RKO (cell line): ENCODE measurements at places on chromosomes 4 and X.

- no peak for DNase-seq
Observed at GRCh38 chrX:11567528-11568220, 98.0 kb downstream of the ARHGAP6 start.

GRCh38 chrX:110318664-110318968 lies 731 bp upstream of the AMMECR1 start:
- peak; percentile 40 for DNase-seq

DNA sequence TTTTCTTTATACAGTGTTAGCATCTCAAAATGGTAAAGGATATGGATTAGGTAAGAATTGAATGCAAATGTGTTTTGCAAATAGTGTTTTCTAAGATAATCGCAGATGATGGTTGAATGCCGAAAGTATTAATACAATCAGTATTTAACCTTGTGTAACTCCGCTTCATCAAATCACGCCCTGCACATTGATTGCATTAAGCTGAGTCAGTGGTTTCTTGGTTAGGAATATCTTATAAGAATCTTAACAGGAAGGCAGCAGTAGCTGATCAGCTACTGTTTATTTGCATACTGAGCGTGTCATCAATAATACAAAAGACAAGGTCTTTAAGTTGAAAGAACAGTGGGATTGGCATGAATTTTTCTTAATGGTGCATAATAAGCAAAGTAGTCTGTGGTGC lies 545.4 kb downstream of the RPA4 start:
- no peak for DNase-seq

GRCh38 chrX:17744896-17745523 lies 7.7 kb downstream of the SCML1 start:
- peak; percentile 26 for DNase-seq

DNA sequence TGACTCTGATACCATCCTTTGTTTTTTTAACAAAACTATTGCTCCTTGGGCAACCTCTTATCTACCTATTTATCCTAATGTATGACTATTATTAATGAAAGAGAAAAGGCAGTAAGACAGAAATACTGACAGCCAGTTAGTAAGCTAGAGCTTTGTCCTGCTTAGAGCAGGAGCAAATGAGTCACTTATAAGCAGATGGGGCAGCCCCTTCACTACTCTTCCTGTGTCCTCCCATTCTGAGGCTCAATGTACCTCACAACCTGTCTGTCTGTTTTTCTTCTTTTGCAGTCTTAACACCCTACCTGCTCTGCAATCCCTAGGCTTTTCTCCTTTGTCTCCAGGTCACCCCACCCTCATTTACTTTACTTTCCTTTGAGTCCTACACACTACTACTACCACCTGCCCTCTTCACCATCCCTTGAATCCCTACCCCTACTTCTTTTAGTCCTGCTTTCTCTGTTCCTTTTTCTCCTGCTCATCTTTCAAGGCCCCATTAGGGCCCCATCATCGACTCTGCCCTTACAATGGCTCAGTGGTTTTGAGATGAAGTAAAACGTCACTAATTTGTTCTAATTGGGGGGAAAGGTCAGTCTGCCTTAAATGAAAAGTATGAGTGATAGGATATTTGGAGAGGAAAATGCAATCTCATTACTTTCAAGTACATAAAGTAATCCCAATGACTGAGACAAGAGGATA lies 294.3 kb downstream of the GUCY2F start:
- DNase-seq = peak; percentile 4

DNA sequence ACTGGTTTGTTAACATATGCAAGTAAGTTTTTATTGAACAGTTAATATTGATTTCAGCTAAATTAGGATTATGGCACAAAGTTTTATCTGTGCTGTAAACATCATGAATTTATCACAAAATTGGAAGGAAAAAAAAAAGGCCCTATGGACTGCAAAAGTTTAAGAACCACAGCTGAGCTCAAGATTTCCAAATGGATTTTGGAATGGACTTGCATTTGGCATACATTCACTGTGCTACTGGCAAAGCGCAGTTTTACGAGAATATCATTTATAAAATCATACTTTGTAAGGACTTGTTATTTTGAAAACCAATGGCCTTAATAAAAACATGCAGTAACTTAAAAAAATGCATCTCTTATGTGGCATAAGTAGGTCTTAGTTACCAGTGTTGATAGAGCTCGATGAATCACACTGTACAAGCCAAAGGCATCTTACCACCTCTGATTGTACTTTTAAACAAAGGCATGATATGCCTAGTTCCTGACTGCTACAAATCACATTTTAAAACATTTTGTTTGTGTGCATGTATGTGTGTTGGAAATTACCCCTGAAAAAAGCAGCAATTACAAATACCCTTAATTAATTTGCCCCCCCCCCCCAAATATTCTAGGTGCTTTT lies 58.6 kb downstream of the TAB3 start:
- DNase-seq = no peak

DNA sequence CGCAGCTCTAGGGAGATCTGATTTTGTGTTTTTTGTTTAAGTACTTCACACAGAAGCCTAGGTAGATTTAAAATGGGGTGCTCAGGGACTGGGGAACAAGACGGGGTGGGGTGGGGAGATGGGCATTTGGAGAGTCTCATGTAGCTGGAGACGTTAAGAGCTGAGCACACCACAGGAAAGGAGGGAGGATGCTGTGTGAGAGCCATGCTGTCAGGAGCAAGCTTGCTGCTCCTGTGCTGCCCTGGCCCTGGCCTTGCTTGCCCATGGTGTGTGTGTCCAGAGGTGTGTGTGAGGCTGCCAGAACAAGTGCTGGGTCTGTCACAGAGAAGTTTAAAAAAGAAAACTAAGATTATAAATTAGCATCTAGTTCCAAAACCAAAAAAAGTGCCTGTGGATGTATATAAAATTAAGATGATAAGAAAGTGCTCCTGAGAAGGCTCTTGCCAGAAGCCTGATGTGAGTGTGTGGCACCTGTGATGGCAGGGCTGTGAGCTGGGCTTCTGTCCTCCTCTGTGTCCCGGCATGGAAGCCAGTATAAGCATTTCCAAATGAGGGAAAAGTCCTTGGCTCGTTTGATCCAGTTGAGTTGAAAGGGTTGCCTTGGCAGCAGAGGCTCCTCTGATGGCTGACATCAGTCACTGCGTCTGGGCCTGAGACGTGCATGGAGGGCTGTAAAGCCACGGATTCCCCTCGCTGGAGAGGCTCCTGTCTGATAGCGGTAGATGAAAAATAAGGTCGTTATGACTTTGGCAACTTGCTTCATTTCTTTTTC lies 63.5 kb downstream of the NELFA start:
- DNase-seq = no peak

DNA sequence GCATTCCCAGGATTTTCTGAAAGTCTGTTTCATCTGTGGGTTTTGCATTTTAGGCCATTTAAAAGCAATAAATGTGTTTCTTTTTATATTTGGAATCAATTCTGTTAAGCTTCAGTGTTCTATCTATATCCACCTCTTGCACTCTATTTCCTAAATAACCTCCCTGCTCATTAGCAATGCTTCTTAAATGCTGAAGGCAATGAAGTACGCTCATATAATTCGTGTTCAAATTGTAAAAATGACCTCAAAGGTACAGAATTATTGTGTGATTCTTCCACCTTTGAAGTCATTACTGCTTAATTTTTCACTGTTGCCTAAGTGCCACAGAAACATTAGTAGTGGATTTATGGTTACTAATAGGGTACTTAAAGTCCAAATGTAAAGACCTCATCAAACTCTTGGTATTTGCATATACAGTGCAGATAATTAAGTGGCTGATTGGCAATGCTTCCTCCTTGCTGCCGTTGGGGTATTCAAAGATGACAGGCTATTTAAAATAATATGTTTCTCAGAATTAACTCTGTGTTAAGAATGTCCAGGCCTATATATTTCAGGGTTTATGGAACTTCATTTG lies 730.8 kb downstream of the TECRL start:
- DNase-seq = no peak

- DNase-seq = peak; percentile 78
Observed at GRCh38 chrX:38052096-38052495, 45.7 kb downstream of the SYTL5 start.

GRCh38 chr4:173420324-173420752 lies 21.4 kb upstream of the SCRG1 start:
- peak; percentile 60 for DNase-seq

DNA sequence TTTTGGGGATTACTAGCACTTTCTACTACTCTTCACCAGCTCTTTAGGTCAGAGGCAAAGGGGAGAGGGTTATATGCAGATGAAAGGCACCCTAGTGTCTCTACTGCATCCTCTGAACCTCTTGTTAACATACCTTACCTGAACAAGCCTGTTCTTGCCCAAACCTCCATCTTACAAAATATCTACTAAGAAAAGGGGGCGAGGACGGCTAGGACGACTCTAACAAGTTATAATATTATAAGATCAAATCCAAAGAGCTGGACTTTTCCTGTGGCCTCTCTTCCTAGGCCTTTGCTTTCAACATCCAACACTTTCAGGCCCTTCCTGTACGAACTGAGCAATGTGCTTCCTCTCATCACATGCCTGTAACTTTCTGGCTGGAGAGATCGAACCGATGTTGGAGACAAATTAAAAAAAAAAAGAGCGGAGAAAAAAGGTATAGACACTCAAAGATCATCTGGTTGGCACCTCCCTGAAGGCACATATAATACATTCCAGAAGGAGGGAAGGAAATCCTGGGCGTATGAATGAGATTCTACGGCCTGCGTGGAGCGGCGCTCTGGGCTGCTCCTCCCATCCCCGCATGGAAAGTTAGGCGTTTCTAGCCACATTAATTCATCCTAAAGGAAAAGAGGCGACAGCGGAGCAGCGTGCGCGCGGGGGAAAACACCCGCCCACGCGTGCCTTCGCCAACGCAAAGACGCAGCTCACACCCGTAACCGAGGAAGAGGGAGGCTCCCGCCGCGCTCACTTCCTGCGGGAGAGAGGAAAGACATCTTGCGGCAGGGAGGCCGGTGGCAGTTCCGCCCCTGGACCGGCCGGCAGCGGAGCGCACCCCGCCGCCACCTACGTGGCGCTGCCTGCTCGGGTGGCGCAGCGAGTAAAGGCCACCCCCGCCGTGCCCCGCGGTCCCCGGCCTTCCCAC lies 808 bp downstream of the PRDM5 start:
- DNase-seq = peak; percentile 84

GRCh38 chrX:13055486-13055885 lies 11.1 kb upstream of the FAM9C start:
- no peak for DNase-seq

DNA sequence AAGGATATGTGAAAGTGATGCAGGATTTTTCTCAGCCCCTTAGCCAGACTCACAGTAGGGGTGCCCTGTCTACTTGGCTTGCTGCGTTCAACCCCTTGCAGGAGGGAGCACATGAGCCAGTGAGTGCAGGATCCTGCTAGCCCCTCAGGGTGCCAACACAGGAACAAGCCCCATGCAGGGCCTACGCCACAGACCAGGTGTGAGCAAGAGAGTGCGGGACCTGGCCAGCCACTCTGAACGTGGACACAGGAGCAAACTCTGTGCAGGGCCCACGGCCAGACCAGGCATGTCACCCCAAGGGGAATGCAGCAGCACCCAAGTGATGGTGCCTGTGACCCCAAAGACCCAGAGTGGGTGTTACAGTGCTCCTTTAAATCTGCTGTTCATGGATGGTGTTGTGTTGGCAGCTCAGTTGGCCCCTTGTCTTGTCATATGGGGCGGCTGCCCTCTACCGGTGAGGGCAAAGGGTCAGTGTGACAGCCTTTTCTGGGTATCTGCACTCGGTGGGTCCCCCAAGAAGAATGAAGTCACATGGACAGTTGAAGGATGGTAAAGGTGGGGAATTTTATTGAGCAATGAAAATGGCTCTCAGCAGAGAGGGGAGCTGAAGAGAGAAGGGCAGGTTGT lies 188.4 kb upstream of the MAOA start:
- no peak for DNase-seq

DNA sequence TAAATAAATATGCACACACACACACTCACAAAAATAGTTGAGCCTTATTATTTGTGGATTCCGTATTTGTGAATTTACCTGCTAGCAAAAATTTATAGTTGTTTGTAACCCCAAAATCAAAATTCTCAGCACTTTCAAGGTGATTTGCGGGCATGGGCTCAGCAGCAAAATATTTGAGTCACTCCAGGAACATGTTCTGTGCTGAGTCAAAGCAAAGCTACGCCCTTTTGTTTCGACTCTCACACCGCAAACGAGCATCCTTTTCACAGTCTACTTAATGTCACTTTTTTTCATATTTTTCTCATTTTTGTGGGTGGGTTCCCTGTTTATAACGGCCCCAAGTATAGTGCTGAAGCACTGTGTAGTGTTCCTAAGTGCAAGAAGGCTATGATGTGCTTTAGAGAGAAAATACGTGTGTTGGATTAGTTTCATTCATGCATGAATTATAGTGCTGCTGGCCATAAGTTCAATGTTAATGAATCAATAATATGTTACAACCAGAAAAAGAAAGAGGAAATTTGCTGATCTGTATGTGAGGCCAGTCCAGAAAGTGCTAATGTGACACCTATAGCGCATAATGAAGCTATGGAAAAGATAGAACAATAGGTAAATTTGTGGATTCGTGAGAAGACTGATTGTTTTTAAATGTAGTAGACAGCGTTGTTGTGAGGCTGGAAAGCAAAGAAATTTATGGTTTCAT lies 723.2 kb upstream of the AGA start:
- peak; percentile 2 for DNase-seq

DNA sequence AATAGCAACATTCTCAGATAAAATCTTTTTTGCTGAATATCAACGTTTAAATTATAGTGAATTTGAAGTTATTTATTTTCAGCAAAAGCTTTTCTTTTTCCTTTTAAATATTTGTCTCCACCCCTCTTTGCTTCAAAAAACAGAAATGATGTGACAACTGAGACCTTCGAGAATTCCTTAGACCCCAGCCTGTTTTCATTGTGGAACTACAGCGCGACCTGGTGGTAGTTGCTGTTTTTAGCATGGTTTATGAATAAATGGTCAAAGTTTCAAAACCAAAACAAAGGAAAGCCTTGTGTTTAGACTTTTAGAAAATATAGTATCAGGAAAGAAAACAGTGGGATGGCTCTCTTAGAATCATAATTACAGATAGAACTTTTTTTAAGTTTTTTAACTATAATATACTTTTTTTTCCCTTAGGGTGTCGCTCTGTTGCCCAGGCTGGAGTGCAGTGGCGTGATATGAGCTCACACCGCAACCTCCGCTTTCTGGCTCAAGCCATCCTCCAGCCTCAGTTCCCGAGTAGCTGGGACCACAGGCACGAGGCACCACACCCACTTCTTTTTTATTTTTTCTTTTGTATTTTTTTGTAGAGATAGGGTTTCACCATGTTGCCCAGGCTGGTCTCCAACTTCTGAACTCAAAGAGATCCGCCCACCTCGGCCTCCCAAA lies 26.8 kb upstream of the TMEM184C start:
- DNase-seq = peak; percentile 52

DNA sequence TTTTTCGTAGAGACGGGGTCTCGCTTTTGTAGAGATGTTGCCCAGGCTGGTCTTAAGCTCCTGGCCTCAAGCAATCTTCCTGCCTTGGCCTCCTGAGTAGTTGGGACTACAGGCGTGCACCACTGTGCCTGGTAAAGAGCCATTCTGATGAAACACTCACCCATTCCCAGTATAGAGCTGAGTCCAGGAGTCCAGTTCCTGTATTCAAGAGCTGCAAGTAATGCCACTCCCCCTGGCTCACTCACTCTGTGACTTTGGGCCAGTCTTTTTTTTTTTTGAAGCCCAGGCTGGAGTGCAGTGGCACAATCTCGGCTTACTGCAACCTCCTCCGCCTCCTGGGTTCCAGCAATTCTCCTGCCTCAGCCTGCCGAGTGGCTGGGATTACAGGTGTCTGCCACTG lies 3.5 kb downstream of the CCDC22 start:
- peak; percentile 11 for DNase-seq

- peak; percentile 33 for DNase-seq
Observed at GRCh38 chrX:68186552-68187262, 246.6 kb downstream of the OPHN1 start.
